Activated CD8-positive, alpha-beta memory T cell treated with anti-CD3 and anti-CD28 coated beads, Interleukin-2, amount 10 ng/mL, durations not matched to agents 7 days and 5 days (primary cell): ENCODE measurements at places on chromosomes 16 and 17. TPM values are rescaled to one million over a fixed set of nuclear protein-coding genes. Genes with fewer than 3 reads are reported as not detected.

- no peak for DNase-seq
These were observed at the start of gene GSG1L2 for GRCh38 chr17:9821921-9822320. GSG1L2 (minus strand) TSS chr17:9822079; CDS start chr17:9822071, 8 bp downstream.

Gene MAP3K14
- total RNA-seq, result 39.3 TPM

Gene KRT33A
- not detected for total RNA-seq

DNA sequence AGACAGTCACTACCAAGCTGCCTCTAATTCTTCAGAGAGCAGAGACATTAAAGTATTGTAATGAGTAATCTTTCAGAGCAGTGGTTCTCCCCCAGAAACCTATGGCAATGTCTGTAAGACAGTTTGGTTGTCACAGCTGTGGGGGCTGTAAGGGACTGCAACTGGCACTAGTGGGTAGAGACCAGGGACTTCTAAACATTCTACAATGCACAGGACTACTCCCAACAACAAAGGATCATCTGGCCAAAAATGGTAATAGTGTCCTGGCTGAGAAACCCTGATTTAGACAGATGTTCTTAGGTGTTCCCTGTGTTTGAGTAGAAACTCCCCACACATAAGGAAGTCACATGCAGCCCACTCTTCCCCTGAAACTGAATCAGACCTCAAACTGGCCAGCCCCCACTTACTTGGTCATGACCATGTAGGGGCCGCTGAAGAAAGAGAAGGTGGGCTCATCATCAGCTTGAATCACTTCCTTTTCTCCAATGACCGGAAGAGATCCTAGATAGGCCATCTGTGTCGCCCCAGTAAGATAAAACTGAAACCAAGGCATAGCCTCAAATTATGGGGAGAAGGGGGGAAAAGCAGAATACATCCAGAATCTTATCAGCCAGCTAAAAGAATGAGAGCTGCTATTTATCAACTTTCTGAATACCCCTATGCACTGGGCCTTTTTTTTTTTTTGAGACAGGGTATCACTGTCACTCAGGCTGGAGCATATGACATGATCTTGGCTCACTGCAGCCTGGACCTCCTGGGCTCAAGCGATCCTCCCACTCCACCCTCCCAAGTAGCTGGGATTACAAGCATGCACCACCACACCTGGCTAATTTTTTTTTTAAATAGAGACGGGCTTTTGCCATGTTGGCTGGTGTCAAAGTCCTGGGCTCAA lies 75.8 kb downstream of the TEX14 start:
- DNase-seq, result peak; percentile 52

DNA sequence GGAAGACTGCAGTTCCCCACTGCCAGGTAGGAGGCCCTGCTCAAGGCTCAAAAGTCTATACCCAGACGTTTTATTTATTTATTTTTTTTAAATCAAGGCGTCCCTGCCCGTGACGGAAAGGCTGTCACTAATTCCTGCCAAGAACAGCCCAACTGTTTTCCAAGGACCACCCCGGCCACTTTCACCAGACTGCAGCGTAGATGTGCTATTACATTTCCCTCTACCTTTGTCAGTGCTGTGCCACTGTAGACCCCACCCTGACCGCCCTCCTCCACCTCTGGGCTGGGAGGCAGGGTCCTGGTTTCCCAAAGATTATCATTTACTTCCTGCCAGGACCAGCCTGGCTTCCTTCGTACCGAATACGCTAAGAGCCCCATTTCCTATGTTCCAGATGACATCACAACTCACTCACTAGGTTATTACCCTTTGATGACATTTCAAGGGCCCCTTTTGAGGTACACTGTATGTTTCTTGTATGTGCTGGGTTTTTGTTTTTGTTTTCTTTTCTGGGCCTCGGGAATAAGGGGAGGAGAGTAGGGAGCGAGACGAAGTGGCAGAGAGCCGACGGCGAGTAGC lies 6.3 kb upstream of the RNF227 start:
- no peak for DNase-seq

Gene PYY
- total RNA-seq, result not detected

Gene MYO15A
- 0.82 TPM for total RNA-seq

GRCh38 chr17:20728181-20728580 lies 148.7 kb downstream of the CDRT15L2 start:
- DNase-seq, result no peak

- DNase-seq, result no peak
These were observed 18.3 kb downstream of the CIITA start for GRCh38 chr16:10895053-10895946.

DNA sequence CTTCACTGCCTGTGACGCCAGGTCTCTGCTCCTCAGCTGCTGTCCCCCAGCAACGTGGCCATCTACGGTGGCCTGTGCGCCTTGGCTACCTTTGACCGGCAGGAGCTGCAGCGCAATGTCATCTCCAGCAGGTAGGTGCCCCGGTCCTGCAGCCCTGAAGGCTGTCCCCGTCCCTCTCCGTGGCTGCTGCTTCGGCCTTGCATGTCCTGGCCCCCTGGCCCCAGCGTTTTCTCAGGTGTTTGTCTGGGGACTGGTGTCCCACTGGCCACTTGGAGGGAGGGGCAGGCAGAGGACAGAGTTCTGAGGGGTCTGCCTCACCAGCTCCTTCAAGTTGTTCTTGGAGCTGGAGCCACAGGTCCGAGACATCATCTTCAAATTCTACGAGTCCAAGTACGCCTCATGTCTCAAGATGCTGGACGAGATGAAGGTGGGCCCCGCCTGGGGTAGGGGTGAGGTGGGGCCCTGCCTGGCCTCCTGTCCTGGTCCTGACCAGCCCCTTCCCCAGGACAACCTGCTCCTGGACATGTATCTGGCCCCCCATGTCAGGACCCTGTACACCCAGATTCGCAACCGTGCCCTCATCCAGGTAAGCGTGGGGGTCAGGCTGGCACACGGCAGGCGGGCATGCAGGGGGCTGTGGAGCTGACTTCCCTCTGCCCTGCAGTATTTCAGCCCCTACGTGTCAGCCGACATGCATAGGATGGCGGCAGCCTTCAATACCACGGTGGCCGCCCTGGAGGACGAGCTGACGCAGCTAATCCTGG lies 4.4 kb downstream of the GPS1 start:
- DNase-seq, result no peak

- DNase-seq, result no peak
These were observed 218 bp downstream of the TNRC6C start for GRCh38 chr17:77958716-77959125.

Gene EMP2
- not detected for total RNA-seq

GRCh38 chr17:64129515-64129764 lies 504 bp downstream of the ERN1 start:
- peak; percentile 44 for DNase-seq

GRCh38 chr17:13569398-13570123 lies 32.2 kb downstream of the HS3ST3A1 start:
- no peak for DNase-seq

- DNase-seq, result peak; percentile 95
These were observed 891 bp downstream of the CORO1A start for GRCh38 chr16:30184096-30184890.

GRCh38 chr16:505479-506245 lies 21.9 kb upstream of the CAPN15 start:
- DNase-seq, result no peak

DNA sequence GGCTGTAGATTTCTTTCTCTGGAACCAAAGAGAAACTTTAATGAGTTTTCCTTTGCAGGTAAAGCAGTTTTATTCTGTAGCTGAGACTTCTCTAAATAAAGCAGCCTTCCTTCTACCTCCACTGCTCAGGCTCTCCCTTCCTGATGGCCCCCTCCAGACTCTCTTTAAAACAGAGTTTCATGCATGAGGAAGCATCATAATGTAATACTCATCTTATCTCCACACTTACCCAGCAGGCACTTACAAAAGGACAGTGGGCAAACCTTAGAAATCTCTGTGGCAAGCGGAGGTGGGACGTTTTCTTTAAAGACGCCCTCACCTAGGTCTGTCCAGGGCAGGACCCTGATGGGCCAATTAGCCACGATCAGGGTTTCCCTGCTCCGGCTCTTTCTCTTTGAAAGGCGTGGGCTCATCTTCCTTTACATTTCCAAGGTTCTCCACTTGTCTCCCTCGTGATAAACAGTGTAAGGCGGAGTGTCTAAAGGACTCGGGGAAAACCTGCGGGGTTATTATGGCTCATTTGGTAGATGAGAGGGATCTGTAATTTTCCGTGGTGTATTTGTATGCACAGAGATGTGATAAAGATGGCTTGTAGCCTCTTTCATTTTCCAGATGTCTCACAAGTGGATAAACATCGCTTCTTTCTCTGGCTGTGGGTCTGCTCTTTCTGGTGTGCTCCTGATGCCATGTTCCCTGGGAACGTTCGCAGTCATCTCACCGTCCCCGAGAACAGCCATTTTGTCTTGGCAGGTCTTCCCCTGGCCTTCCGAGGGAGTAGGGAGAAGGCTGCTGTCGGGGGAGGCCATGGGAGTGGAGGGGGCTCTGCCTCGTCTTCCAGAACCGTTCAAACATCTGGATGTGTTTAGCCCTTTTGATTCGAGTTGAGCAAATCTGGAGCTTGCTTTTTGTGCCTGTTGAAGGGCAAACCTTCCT lies 239.0 kb downstream of the CCDC182 start:
- no peak for DNase-seq

DNA sequence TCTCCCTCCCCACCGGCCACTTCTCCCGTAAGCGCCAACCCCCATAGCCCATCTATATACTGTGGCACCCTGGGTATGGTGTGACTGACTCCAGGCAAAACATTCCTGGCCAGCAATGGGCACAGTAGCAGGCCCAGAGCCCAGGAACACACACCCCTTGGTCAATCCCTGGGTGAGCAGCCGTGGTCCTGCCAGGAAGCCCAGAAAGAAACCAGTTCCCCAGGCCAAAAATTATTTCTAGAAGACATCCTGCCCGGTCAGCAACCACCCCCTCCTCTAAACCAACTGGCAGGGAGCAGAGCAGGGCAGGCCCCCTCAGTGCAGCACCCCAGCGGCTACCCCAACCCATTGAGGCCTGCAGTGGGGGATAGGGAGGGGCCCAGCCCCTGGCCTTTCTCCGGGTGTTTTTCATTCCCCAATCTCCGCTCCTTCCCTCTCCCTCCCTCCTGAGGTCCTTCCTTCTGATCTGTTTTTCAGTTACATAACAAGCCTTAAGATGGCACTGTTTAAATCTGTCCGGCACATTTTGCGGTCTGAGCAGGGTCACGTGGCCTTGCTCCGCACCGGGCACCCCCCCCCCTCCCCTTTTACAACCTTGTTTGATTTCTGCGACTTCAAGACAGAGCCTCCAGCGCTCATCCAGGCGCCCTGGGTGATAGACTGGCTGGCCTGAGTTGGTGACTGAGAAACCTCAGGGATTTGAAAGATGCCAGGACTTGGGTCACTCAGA lies 2.0 kb downstream of the NPTX1 start:
- DNase-seq, result no peak

- DNase-seq, result peak; percentile 95
These were observed at the start of gene SLFN13 for GRCh38 chr17:35448214-35448898. SLFN13 (minus strand) TSS chr17:35448766; CDS start chr17:35445680, 3,086 bp downstream.

Gene TP53
- 137 TPM for total RNA-seq

DNA sequence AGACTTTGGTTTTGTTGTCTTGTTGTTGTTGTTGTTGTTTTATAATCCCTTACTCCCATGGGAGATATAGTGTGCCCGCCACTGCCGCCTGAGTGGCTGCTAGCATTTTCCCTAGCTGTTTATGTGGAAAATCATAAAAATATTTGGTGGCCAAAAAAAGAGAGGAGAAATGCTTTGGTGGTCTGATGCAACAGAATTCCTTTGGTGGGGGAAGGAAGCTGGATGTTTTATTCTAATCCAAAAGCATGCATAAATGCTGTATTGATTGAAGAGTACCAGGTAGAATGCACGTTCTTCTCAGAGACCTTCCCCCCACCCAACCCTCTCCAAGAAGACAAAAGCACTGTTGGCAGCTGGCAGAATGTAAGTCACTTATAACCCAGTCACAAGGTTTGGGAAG lies 93.2 kb downstream of the C17orf67 start:
- DNase-seq, result no peak

Gene KRT36
- total RNA-seq, result not detected

DNA sequence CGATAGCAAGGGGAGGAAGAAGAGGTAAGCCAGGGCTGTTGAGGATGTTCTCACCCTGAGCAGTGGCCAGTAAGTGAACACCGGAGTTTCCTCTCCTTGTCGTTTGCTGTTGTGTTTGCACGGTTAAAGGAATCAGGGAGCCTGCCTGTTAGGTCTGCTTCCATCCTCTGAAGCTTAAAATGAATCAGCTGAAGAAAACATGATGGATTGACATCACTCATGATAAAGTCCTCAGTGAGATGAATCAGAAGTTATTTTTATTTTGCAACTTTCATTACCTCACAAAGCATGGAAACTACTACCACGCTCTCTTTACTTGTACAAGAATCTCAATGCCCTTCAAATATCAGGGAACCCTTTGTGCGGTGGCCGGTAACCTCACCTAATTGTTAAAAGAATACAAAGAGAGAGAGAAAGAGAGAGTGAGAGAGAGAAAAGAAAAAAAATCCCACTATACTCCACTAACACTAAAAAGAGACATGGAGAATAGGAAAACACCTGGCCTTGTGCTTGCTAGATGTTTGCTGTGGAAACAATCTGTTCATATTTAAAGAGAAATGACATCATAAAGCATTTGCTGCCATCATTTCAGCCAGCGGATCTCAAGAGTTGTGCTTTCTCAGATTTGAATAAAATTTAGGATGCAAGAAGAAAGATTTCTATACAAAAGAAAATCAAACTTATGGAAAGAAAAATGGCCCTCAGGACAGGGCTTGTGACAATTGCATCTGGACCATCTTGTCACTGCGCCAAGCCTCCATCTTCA lies 441.6 kb upstream of the SALL1 start:
- DNase-seq, result no peak
